ENCODE measurements at places on chromosomes 13 and 19.

DNA sequence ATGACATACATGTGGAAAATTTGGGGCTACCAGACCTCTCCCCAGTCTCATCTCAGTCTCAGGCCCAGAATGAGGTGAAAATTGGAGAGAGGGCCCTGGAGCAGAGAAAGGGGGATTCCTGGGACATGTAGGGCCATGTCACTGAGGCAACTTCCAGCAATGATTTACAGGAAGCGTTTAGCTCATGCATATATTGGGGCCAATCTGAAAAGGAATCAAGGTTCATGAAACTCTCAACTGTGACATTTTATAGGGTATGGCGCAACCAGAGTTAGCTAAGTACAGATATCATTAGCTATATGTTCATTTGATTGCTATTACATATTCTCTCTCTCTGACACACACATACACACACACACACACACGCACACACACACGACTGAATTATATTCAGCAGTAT is 86.3 kb downstream of the RNASEH2B start:
- DNase-seq, result no peak

GRCh38 chr13:30729801-30730200 is 5.5 kb upstream of the ALOX5AP start:
- DNase-seq, result no peak

- DNase-seq, result no peak
These were observed 22.9 kb upstream of the FRY start for GRCh38 chr13:32008518-32009175.

GRCh38 chr19:36121486-36122124 is 6.3 kb downstream of the TBCB start:
- no peak for DNase-seq

- no peak for DNase-seq
These were observed 2.8 kb downstream of the MYH14 start for GRCh38 chr19:50206191-50206590.

DNA sequence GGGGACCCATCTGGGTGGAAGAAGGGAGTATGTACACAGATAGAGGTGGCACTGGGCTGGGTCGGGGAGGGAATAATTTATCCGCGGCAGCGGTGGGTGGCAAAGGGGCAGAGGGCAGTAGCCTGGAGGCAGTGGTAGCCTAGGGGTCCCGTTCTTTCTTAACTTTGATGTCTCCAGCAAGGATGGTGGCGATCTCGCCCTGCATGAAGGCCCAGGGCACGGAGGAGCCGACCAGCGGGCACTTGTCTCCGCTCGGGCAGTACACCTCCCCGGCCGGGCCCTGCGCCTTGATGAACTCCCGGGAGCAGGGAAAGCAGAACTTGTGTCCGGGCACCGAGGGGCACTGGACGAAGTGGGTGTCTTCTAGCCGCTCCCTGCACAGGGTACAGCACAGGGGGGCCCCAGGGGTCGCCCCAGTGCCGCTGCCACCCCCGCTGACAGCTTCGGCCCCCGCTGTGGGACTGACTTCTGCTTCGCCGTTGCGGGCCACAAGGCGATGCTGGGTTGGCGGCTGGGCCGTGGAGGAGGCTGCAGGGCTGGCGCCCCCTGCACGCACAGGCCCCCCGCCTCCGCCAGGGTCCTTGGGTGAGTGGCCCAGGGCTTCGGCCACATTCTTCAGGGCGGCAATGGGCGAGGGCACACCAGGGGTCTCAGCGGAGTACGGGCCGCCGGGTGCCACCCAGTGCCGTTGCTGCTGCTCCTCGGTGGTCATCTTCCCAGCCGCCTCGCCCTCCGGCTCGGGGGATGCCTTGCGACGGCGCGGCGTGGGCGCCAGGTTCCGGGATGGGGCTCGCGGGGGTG is 1.9 kb downstream of the IRF2BP1 start:
- DNase-seq, result no peak

GRCh38 chr13:69654392-69654791 is 453.2 kb upstream of the ATXN8OS start:
- DNase-seq, result no peak

DNA sequence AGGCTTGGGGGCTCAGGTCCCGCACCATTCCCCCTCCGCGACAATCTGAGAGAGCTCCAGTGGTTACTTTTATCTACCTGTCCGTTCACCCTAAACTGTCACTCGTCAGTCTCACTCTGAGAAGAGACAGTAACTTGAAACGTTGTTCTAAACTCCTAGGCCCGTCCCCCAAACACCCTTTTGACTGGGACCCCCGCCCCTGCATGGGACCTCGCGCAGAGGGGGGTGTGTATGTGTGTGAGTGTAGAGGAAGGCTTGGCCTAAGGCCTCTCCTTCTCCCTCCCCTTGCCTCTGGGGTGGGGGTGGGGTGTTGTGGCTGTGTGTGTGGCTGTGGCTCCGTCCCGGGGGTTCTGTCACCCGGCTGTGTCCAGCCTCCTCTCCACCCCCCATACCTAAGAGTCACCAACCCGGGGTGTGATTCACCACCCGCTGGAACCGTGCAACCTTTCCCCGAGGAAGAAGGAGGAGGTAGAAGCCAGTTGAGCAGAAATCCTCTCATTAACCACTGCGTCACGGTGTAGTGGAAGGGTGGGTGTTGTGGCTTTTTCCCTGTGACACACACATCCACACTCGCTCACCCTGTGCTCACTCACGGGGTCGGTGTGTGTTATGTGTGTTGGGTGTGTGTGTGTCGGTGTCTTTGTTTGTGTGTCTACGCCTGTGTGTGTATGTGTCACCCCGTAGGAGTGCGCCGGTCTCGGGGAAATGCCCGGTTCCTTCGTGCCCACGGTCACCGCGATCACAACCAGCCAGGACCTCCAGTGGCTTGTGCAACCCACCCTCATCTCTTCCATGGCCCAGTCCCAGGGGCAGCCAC is 2.4 kb downstream of the FOSB start:
- no peak for DNase-seq

DNA sequence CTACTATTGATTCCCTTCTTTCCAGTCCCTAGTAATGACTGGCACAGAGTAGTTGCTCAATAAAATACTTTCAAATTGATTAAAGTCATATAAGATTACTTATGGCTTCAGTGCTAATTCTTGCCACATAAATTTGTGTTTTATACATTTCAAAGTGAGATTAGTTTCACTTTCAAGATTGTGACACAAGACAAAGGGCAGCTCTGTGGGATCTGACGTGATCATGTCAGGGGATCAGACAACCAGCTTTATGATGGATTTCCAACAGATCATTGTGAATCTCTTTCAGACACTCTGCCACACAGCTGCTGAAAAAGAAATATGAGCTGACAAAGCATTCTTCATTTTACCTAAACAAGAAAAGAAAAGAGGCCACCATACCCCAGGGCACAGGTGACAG is 73.4 kb upstream of the POMP start:
- no peak for DNase-seq

GRCh38 chr19:12767150-12767549 is 8.2 kb downstream of the HOOK2 start:
- DNase-seq, result no peak

GRCh38 chr13:54949735-54950134 is 1921.1 kb downstream of the OLFM4 start:
- no peak for DNase-seq

- DNase-seq, result peak; percentile 49
These were observed 12.8 kb upstream of the NANOS3 start for GRCh38 chr19:13864046-13864666.

DNA sequence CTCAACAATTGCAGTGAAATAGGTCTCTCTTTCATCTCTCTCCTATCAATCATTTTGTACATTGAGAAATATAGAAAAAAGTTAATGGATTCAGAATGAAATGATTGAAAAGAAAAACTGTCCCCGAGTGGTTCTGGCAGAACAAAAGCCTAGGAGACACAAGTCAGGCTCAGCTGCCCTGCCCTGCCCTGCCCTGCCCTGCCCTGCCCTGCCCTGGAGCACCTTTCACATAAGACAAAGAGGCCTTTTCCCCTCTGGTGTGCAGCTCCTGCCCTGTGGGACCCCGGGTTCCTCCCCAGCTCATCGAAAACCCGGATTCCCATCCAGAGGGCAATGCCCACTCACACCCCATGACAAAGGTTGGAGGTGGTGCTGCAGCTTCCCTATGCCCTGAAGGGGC is 94.7 kb downstream of the TEX26 start:
- DNase-seq, result no peak

DNA sequence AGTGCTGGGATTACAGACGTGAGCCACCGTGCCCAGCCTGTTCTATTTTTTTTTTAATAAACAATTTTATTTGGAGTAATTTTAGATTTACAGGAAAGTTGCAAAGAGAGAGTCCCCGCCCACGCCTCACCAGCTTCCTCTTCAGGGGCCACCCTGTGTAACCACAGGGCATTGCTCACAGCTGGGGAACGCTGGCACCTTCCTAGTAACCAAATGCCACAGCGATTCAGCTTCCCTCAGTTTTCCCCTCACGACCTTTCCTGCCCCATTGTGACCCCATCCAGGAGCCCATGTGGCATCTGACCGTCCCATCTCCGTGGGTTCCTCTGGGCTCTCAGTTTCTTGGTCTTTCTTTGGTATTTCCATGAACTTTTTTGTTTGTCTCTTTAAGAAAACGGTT is 83.9 kb downstream of the GNG7 start:
- DNase-seq, result no peak

All from NCI-H1417 (cell line).